ENCODE measurements at places on chromosomes 5 and 9. TPM values are rescaled to one million over a fixed set of nuclear protein-coding genes. Genes with fewer than 3 reads are reported as not detected.

Gene ARL10
- 14.3 TPM for polyA plus RNA-seq

Gene RASGEF1C
- 0.70 TPM for polyA plus RNA-seq

Gene SLC6A7
- polyA plus RNA-seq, result 0.04 TPM

Gene TMEM174
- polyA plus RNA-seq, result 22.4 TPM

Gene DTWD2
- polyA plus RNA-seq, result 10.8 TPM

Gene PCDHGA5
- polyA plus RNA-seq, result 2.6 TPM

Gene ST8SIA4
- polyA plus RNA-seq, result 4.3 TPM

Gene DNAI1
- 1.5 TPM for polyA plus RNA-seq

Gene GMCL2
- polyA plus RNA-seq, result not detected

Gene CAMLG
- polyA plus RNA-seq, result 59.8 TPM

Gene NTNG2
- polyA plus RNA-seq, result 0.34 TPM

GRCh38 chr5:1792842-1793266 lies 6.8 kb downstream of the MRPL36 start:
- DNase-seq, result no peak

DNA sequence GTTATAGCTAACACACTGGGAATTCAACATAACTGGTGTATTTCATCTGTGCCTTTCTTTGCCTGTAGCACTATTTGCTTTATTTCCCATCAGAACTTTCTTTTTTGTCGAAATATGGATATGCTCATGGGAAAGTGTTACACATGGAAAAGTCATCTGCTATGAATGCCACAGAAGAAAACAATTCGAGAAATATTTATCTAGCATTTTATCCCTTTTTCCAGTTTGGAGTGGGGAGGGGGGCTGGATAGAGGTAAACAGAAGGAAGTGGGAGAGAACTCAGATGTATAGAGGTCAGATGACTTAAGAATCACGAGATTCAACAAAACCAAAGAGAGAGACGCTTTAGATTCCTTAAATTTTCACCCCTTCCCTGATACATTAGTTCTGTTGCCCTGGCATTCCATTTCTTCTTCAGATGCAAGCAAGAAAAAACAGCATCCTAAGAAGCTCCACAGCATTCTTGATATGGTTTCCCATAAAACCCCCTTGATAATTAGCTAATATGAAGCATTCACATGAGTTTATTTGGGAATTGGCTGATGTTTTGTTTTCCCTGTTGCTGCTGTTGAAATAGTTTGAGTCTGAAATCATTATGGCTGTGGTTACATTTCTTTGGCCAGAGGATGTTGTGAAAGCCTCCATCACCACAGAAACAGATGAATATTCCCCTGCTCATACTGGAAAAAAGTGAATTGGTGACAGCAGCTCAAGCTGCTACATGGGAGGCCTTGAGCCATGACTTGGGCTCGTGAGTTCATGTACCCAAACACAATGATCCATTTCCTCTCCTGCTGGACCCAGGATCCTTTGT lies 335.8 kb upstream of the DAB2 start:
- no peak for DNase-seq

- no peak for DNase-seq
Observed at GRCh38 chr5:6404129-6404528, 25.8 kb upstream of the MED10 start.

DNA sequence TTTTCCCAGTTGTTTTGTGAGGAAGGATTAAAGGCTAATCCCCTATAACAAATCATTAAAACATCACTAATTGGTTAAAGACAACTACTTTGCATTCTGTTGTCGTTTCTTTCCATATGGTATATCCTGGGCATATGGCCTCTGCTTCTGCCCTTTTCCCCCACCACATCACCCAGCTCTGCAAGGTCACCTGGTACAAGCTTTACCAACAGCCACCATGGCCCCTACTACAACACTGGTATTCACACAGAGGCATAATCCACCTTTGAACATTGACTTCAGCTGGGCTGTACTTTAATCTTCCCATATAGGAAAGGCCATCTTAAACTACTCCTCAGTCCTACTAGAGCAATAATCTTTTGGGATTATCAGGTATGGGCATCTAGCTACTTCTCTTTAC lies 866.1 kb downstream of the TLE4 start:
- no peak for DNase-seq

- DNase-seq, result no peak
Observed at GRCh38 chr9:99825172-99826046, 3.7 kb downstream of the NR4A3 start.

DNA sequence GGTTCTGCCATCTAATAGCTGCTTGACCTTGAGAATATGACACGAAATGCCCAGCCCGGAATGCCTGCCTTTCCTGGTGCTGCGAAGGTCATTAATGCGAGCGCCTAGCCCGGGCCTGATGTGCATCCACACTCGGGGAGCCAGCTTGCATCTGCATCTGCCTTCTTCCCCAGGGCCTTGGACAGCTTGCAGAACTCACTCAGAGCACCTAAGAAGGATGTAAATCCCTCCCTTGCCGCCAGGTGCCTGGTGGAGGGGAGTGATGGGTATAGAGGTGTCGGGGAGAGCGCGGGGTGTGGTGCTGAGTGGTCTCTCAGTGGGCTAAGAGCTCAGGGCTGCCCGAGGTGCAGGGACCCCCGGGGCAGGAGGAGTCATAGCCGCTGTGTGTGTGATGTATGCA lies 127.2 kb downstream of the MRPL36 start:
- DNase-seq, result no peak

GRCh38 chr5:155768332-155768731 lies 558.6 kb upstream of the SGCD start:
- no peak for DNase-seq

- peak; percentile 64 for DNase-seq
Observed at GRCh38 chr9:72592502-72593403, 71.3 kb downstream of the TMC1 start.

GRCh38 chr9:34552986-34553385 lies 30.2 kb upstream of the ENHO start:
- no peak for DNase-seq

- DNase-seq, result no peak
Observed at GRCh38 chr5:155017610-155018009, 4.1 kb downstream of the KIF4B start.

- no peak for DNase-seq
Observed at GRCh38 chr5:52947208-52947607, 41.9 kb upstream of the ITGA2 start.

GRCh38 chr5:157747173-157747740 lies 3.7 kb downstream of the LSM11 start:
- DNase-seq, result no peak

DNA sequence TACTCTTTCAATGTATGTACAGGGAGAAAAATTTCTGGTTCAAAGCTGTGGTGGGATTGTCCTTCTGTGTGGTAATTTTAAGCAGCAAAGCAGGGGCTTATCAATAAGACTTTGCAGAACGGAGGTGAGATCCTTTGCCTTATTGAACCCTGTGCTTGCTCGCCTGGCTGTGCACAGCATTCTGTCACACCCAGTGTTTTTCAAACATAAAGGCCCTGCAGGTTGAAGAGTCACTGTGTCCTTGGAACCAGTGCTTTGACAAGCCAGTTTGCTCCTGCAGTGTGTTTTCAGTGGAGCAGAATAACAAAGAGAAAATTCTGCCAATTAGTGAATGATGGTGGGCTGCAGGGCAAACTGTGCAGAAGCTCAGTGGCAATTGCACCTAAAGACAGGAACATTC lies 236.7 kb upstream of the PCSK5 start:
- DNase-seq, result no peak

DNA sequence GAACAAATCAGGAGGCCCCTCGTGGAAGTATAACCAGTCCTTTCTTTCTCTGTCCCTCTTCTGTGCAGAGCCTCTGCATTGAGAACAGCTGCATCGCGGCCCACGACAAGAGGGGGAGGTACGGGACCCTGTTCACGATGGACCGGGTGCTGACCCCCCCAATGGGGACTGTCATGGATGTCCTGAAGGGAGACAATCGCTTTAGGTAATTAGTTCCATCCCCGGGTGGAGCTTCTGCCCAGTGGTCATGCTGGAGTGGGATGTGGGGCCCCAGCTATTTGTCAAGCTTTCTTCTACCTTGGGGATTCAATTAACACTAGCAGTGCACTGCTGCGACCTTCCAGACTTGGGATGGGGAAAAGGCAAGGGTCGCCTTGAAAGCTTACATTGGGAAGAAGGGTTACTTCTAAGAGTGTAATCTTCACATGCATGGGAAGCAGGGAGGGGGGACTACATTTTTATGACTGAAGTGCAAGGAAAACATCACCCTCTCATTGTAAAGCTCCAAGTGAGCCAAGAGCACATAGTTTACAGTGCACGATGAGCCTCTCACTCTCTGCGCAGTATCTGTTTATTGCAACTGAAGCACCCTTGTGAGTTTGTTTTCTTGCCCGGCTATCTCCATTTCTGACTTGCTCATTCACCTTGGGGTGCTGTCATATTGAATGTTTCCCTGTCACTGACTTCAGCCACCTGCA lies 27.0 kb downstream of the TGFBI start:
- no peak for DNase-seq

DNA sequence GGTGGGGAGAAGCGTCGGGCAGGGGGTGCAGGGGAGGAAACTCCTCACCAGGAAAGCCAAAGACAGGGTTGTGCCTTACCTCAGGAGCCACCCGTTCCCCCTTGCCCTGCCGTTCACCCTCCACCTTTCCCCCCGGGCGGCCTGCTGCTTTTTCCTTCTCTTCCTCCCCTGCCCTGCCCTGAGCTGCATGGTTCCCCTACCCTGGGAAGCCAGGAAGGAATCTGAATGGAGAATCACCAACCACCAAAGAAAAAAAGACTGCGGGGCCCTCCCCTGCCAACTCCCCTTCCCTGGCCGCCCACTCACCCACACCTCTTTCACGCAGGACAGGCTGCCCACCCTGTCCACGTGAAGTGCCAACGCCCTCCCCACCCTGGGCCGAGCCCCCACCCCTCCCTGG lies 820 bp upstream of the NFX1 start:
- DNase-seq, result no peak

GRCh38 chr9:20395651-20396050 lies 226.6 kb downstream of the MLLT3 start:
- DNase-seq, result no peak

- no peak for DNase-seq
Observed at GRCh38 chr5:90055831-90056328, 353.7 kb downstream of the CETN3 start.

All from renal pelvis (tissue), 12 donors.